ENCODE measurements at places on chromosomes 3 and 15.

DNA sequence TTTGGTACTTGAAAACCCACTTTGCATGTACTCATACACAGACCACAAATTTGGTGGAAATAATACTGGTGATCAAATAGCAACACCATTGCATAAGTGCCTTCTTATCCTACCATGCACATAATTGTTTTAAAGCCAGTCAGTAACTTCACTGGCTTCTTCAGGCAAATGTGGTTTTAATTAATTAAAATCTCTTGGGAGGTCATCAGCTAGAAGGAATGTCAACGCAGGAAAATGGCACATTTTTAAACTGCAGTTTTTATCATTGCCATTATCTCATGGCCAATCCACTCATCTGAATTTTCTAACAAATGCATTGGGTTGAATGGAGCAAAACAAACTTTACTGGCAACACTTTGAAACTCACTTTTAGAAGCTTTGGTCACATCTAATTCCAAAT is 105.7 kb upstream of the ZPLD1 start:
- H3K36me3 ChIP-seq = no peaks in the 10 kb centered on the region
- H3K27me3 ChIP-seq = no peaks in the 10 kb centered on the region
- no peaks in the 10 kb centered on the region for H3K4me1 ChIP-seq
- DNase-seq = no peak

- no peak overlapping the region for H3K4me3 ChIP-seq
- no peaks in the 10 kb centered on the region for H3K4me1 ChIP-seq
- H3K27me3 ChIP-seq = no peaks in the 10 kb centered on the region
- no peak for DNase-seq
- no peaks in the 10 kb centered on the region for H3K36me3 ChIP-seq
- H3K27ac ChIP-seq = no peak overlapping the region
These were observed 656.6 kb upstream of the NAALADL2 start for GRCh38 chr3:174202561-174202960.

DNA sequence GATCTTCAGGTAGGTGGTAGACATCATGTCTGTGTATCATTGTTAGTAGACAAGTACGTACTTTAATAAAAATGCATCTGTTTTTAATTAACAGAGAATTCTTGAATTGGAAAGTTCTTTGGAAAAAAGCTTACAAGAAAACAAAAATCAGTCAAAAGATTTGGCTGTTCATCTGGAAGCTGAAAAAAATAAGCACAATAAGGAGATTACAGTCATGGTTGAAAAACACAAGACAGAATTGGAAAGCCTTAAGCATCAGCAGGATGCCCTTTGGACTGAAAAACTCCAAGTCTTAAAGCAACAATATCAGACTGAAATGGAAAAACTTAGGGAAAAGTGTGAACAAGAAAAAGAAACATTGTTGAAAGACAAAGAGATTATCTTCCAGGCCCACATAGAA is 149.1 kb upstream of the LRRFIP2 start:
- no peak overlapping the region for H3K4me3 ChIP-seq
- no peaks in the 10 kb centered on the region for H3K36me3 ChIP-seq
- H3K27me3 ChIP-seq = no peaks in the 10 kb centered on the region
- no peak for DNase-seq
- H3K27ac ChIP-seq = no peak overlapping the region

DNA sequence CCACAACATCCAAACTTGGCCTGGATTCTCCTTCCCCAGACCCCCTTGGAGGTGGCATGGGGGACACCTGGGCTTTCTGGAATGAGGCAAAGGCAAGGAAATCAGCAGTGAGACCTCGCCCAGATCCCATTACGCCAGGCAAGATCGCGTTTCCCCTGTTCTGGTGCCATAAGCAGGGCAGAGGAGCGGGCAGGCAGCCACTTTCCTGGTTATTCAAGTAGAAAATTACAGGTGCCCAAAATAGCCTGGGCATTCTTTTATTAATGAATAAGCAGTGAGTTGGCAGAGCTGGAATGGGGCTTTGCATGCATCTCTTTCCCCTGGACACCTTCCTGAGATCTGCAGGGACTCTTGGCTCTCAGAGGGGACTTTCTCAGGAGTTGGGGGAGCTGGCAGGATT is 31.5 kb upstream of the FAM107A start:
- H3K4me1 ChIP-seq = no peaks in the 10 kb centered on the region
- H3K27me3 ChIP-seq = no peaks in the 10 kb centered on the region
- H3K4me3 ChIP-seq = no peak overlapping the region
- H3K27ac ChIP-seq = no peak overlapping the region
- DNase-seq = no peak
